EH (cell line): ENCODE measurements at places on chromosomes 7 and 10.

DNA sequence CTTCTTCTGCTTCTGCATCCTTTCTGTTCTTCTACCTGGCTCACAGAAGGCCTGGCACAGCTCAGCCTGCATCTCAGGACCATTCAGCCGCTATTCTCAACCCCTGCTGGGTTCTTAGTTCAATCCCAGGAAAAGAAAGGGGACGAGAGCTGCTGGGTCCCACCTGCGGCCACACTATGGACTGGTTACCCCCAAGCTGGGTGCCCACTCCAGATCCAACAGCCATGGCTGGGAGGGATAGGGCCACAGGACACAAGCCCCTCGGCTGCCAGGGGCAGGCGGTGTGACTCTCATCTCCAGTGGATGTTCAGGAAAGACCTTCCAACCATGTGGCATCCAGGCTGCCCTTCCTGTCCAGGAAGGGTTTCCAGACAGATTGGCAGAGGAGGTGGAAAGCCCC, 97.6 kb upstream of the NMT2 start:
- no peak for DNase-seq

DNA sequence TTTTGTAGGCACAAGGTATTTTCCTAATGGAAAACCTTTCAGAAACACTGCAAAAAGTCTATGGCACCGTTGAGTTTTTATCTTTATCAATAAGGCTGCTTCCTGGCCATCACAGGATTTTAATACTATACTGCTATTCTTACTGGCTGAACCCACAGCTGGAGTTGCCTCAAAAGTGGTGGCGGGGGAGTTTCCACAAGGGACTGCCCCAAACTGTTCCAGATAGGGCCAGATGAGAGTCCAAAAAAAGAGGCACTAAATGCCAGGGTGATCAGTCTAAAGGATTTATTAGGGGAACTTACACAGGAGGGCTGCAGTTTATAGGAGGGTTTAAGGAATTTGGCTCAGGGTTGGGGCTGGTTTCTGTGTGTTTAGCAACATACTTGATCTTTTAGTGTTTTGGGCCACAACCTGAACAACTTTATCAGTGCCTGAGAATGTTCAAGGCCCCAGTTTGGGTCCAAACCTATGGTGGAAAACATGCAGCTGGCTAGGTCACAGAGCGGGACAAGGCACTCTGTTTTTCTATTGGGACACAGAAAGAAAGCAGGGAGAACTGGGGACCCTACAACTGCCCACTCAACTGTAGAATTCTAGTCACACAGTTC, 41.4 kb downstream of the STAM start:
- no peak for DNase-seq

DNA sequence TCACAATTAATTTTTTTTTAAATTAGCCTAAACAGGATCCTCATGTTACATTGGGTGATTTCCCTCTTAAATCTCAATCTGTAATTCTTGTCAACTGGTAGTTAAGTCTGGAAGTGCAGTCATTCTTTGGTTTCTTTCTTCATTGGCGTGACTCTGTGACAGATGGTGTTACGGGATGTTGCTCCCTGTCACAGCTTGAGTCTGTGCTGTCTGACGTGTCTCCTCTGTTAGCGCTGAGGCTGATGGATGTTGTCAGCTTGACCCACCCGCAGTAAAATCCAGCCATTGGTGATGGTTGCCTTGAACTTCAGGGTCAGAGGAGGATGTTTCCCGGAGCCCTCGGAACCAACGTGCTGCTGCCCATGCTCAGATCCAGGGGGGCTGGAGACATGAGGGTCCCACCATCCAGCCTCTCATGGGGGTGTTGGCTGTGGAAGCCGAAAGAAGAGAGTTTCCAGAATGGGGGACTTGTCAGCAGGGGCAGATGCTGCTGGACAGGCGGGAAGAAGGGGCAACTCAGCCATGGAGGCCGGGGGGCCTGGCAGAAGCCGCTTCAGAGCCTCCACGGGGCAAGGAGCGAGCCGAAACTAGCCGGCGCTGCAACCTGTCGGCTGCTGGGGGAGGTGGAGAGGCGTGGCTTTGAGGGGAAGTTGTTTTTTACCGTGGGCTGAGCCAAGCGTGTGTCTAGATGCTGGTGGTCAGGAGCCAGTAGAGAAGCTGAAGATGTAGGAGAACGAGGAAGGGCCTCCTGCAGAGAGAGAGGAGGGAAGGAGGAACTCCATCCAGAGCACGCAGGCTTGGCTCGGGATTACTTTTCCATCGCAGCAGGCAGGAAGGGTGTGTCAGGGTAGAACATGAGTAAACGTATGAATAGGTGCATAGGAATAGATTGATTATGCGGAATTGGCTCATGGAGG, 3.5 kb downstream of the SUN1 start:
- DNase-seq = no peak

DNA sequence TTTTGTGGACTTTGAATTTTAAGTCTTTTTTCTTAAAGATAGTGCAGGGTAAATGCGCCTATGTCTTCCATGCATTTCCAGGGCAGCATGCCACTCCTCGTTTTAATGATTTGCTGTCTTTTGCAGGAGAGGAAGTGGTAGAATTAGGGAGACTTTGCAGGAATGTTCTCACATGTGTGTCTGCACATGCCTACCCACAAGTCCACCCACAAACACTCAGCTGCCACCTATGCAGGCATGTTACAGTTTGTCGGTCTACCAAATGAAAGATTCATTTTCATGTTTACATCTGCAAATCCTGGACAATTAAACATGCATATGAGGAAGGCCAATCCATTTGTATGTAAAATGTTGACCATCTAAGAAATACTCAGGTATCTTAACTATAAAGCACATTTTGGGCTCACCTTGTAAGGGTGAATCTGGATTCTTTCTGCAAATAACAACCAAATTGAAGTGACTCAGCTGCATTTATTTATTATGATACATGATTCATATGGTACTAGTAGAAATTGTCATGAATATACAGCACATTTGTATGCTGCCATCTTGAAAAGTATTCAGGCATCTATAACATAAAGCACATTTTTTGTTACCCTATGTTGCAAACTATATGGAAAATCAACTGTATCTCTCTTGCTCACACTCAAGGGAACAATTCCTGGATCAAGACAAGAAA, 4.7 kb upstream of the TEX36 start:
- peak; percentile 14 for DNase-seq

DNA sequence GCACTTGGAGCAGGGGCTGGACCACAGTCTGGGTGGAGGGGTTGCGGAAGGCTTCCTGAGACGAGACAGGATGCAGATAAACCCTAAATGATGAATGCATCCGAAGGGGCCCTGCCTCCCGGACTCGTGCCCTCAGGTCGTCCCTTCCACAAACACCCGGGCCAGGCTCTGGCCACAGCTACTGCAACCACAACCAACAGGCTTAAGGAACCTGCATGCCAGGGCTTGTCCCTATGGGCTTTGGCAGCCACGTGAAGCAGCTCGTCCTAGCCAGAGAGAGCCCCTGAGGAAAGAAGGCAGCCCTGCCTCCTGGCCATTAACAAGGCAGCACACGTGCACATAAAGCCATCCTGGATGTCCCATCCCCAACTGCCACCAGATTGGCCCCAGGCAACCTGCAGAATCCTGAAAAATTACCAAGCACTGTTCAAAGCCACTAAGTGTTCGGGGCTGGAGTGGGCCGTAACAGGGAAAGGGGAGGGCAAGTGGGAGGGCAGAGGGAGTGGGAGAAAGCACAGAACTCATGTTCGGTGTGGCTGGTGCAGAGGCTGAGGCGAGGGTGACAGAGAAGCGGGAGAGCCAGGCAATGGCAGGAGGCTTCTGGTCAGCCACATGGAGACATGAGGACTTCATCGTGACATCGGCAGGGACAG, 62.7 kb downstream of the MAD1L1 start:
- no peak for DNase-seq
